Activated CD4-positive, alpha-beta T cell treated with anti-CD3 and anti-CD28 coated beads, Interleukin-10, Interleukin-2, amounts not matched to agents 100 ng/mL and 50 ng/mL, durations not matched to agents 16 hours and 8 hours (primary cell): ENCODE measurements at places on chromosomes 7 and 10.

DNA sequence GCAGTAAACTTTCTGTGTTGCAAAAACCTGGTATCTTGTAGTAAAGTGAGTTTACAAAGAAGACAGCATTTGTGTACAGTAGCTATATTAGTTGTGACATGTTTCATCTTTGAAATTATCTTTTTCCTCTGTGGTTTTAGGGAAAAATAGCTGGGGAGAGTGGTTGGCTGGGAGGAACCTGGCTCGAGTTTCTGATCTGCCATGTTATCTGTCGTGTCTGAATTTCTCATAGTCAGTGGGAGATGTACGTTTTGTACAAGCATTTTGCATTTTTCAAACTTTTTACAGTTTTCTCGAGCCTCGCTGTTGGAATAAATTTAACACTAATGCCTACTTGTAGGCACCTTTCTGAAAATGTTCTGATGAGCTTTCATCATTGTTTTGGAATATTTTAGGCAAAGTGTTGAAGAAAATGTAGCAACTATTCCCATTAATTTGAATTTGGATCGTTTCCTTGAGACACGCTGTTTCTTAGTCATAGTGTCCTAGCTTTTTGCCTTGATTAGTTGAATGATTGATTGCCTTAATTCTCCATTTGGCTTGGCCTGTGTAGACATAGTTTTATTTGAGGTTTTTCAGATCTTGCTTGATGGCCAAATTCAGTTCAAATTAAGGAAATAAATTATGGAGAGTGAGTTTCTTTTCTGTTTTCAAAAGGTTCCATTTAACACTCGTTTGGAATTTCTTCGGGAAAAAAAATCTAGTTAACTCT lies 65.1 kb downstream of the CAMK1D start:
- no peak for DNase-seq

DNA sequence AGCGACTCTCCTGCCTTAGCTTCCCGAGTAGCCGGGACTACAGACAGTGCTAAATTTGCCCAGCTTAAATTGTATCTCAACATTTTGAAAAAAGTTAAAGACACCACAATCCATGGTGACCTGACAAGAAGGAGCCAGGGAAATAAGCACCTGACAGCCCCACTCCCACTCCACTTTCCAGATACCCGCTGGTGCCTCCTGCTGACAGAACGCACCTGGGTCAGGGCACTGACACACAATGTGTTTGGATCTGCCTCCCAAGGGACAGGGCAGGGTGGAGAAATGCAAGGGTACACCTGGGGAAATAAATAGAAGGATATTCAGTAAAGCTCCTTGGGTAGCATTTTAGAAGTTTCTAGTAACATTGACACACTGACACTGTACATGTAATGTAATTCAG lies 58.9 kb upstream of the OPN4 start:
- DNase-seq = no peak

DNA sequence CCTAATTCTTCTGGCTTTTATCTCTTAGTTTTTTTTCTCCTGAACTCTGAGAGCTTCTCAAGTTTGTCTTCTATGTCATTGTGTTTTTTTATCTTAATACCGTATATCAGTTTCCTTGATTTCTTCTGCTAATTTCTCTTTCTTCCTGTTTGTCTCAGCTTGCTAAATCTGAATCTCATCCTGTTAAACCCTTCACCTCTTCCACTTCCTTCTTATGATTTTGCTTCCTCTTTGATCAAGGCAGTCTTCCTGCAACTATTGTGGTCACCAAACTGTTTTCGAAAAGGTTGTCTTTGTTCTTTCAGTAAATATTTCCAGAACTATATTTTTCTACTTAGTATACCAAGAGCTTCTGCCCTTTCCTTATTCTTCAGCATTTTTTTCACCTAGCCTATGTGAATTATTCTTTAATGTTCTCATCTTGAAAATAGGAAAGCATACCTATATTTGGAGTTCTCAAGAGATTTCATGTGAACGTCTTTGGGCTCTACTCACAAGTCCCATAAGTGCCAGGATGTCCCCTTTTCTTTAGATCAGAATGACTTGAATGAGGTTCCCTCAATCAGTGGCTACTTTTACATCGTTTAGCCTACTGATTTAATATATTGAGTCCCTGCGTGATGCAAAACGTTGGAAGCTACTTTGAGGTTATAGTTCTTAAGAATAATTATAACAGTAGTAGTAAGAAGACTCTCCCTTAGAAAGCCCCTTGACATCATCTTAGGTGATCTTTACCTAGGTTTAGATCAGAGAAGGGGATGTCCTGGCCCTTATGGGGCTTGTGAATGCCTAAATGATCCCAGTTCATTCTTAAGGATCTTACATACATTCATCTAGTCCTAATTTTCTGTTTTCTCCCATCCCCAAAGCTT lies 415.4 kb upstream of the AUTS2 start:
- DNase-seq = no peak

DNA sequence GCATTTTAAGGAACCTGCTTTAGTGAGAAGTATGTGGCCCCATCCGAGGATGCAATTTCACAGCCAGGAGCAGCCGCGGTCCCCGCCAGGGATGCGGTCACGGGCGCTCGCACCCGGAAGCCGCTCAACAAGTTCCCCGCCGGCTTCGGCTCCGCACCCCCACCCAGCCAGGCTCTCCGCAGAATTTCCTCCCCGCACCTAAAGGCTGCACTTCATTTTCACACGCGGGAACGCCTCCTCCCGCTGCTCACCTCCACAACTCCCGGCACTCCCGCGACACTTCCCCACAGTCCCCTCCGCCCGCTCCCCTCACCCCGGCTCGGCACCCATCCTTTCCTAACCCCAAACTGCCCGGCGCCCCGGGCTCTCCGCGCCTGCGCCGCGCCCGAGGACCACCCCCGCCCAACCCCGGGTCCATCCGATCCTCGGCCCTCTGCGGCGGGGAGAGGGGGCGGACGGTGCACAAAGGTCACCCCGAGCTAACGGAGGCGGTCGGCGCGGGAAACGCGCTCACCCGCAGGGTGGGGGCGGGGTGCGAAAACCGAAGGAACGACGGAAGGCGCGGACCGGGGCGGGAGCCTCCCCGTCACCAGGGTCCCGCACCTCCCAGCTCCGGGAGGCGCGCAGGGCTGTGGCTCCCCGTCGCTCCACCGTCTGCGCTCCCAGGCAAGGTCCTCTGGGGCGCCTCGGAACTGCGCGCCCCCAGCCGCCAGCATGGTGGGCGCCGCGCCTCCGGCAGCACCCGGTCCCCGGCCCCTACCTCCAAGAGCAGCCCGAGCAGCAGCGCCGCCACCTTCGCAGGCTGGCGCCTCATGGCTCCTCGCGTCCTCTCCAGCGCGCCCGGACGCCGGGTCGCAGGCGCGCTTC lies 558 bp downstream of the VOPP1 start:
- DNase-seq = peak; percentile 69

DNA sequence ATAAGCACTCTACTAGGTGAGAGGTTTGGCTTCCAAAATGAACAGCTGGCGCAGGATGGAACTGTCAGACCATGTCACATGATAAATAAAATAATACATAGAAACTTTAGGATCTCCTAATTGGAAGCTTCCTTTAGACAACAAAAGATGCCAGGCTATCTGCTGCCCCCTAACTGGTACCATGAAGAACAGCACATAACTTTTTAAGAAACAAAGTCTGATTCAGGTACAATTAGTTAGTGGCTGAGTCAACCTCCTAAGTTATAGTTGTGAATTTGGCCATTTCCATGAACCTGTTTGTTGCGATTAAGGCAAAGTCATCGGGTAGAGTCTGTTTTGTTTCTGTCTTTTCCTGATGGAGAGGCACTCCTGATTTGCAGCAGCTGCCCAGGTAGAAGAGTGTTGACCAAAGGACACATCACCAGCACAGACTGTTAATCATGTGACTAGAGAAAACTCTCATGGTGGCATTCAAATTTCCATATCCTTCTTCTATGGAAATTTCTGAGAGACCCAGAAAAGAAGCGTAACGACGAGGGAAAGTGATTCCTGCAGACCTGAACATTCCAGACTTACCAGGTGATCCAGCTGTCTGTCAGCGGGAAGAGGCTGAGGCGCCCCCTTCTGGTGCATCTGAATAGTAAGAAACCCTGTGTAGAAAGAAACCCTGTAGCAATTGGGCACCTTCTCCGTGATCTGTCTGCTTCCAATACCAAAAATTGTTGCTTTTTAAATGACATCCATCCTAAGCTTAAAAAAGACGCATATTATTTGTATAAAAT lies 8.6 kb upstream of the INHBA start:
- no peak for DNase-seq

GRCh38 chr7:53518319-53518718 lies 482.9 kb downstream of the POM121L12 start:
- DNase-seq = no peak

DNA sequence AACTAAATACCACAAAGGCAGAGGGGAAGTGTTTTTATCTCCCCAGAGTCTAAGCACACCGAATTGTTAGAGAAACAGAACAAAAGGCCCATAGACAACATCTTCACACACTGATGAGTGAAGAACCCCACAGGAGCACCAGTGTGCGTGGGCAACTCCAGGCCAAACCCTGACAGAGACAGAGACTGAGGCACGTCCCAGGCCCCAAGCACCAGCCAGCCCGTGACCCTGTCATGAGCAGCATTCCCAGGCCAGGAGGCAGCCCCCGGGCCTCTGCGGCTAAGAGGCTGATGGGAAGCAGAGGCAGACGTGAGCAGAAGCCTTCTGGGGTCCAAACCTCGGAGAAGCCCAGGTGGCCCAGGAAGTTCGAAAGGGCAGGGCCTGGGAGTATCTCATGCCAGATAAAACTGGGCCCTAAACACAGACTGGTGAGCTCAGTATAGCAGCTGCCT lies 184.4 kb downstream of the TCERG1L start:
- no peak for DNase-seq

DNA sequence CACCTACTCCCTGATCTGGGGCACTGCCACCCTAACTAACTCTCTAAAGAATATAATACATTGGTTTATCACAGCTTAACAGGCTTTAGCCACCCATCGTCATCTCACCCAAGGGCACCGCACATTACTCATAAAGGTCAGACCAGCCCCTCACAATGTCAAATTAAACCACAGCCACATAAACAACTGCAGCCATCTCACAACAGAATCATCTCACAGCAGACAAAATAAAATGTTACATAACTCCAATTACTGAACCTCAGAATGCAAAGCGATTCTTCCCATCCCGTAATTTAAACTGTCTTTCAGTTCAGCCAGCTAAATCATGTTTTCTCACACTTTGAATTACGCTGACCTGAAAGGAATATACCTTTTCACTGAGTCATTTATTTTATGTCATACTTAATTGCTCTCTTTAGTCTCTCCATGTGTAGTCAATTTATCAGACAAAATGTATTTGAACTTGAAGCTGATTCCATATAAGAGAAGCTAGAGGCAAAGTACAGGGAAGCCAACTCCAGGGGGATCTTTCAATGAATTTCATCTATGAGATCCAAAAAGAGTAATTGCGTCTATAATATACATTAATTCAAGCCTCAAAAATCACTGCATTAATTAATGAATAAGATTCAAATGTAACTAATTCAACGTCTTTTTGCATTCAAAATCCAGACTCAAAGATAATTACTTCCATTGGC lies 96.9 kb upstream of the NEBL start:
- no peak for DNase-seq

GRCh38 chr7:23410446-23411183 lies 59.7 kb downstream of the IGF2BP3 start:
- DNase-seq = no peak

DNA sequence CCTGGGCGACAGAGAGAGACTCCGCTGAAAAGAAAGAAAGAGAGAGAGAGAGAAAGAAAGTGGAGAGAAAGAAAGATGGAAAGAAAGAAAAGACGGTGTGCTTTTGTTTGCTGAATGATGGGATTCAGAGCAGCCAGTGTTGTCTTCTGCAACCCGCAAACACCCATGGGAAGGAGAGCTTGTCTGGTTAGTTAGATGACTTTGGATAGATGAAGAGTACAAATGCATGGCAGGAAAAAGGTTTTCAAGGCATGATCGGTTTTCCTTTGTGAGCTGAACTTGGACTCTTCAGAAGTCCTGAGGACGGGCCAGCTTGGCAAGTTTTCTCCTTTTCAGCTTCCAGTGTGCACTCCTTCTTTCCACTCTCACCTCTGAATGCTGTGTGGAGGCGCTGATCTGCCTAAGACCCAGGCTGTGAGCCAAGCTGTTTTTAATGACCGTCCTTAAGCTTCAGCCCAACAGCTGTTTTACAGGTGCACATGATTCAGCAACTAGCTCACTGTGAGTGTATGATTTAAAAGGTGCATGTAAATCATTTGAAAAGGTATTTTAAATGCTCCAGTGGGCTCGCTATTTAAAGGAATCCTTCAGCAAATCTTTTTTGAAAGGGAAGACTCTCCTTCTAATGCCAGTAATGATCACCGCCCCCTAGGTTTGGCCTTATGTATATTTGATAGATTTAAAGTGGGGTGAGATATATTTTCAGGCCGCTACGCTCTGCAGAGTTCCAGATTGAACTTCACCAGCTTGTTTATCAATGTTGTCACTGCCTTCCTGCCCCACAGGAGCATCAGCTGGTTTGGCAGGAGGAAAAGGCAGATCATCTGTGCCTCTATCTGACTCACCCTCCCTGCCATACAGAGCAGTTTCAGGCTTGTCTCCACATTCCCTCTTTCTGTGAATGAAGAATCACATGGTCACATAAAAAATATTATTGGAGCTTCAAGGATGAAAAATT lies 115.0 kb downstream of the PLXDC2 start:
- DNase-seq = no peak

DNA sequence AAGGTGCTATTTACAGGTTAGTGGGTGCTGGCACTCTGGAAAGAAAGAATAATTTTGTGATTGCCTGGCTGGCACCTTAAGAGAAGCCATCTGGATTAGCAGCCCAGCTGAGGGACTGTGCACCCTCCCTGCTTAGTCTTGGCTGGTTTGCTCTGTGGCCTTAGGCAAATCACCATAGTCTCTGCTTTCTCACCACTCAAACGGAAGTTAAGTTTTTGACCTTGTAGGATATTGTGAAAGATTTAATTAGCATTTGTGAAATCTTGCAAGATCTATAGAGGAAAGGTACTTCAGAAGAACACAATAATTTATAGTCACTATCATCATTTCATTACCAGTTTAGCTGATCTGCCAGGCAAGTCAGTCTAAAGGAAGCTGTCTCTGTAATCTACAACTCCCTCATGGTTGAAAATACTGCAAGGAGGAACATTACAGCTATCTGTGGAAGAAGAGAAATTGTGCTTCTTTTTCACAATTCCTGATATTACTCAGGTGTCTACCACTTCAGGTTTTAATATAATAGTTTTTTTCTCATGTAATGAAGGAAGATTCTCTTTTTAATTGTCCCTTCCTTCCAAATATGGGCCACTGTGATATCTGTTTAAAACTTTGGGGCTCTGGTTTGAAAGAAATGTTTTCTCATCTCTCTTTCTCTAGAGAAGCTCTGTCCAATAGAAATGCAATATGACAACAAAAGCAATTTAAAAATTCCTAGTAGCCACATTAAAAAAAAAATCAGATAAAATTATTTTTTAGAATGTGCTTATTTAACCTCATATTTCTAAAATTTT lies 219.6 kb downstream of the PTEN start:
- no peak for DNase-seq

GRCh38 chr10:74925291-74925690 lies 98.9 kb downstream of the KAT6B start:
- DNase-seq = no peak
